ENCODE measurements at places on chromosomes 4 and X.

- DNase-seq: no peak
Measured at GRCh38 chrX:122777766-122778165, 406.3 kb upstream of the GRIA3 start.

DNA sequence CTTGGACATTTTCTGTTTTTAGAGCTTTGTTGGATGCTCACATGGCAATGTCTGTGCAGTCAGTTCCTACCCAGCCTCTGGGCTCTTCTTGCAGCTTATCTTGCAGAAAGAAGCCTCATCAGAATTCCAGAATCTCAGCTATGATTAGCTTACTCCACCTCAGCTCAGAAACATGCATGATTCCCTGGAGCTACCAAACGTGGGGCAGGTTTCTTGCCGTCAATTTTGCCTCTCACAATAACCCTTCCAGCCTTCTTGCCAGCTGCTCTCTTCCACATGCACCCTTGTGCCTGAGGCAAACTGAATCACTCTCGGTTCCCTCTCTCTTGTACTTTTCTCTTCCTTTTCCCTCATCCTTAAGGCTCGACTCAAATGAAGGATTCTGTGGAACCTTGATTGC, 141.4 kb downstream of the PTTG2 start:
- DNase-seq: no peak

GRCh38 chr4:146273204-146273901, 59.0 kb downstream of the REELD1 start:
- DNase-seq: no peak

- DNase-seq: no peak
Measured at GRCh38 chrX:131818297-131818936, 204.7 kb upstream of the STK26 start.

- DNase-seq: no peak
Measured at GRCh38 chr4:53956454-53956853, 108.0 kb downstream of the CHIC2 start.

Data from COR-L47 (cell line).